ENCODE measurements at places on chromosomes 2 and 18. TPM values are rescaled to one million over a fixed set of nuclear protein-coding genes. Genes with fewer than 3 reads are reported as not detected.
A peak's percentile ranks its signal among the peaks of the same experiment; 100 is the strongest.

DNA sequence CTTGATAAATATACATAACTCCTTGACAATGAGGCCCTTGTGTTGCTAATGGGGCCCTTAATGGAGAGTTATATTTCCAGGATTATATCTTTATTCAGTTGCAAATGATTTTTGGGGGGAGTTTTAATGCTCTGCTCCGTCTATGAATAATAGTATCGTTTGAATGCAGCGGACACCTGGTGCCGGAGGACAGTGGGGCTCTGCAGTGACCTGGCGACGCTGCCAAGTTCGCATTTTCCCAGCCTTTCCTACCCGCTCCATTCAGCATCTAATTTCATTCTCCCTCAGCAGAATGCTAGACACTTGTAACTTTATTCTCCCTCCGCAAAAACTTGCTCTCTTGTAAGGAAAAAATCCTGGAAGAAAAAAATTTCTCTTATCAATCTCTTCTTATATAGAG lies 257.6 kb upstream of the SALL3 start:
- no peak for DNase-seq

DNA sequence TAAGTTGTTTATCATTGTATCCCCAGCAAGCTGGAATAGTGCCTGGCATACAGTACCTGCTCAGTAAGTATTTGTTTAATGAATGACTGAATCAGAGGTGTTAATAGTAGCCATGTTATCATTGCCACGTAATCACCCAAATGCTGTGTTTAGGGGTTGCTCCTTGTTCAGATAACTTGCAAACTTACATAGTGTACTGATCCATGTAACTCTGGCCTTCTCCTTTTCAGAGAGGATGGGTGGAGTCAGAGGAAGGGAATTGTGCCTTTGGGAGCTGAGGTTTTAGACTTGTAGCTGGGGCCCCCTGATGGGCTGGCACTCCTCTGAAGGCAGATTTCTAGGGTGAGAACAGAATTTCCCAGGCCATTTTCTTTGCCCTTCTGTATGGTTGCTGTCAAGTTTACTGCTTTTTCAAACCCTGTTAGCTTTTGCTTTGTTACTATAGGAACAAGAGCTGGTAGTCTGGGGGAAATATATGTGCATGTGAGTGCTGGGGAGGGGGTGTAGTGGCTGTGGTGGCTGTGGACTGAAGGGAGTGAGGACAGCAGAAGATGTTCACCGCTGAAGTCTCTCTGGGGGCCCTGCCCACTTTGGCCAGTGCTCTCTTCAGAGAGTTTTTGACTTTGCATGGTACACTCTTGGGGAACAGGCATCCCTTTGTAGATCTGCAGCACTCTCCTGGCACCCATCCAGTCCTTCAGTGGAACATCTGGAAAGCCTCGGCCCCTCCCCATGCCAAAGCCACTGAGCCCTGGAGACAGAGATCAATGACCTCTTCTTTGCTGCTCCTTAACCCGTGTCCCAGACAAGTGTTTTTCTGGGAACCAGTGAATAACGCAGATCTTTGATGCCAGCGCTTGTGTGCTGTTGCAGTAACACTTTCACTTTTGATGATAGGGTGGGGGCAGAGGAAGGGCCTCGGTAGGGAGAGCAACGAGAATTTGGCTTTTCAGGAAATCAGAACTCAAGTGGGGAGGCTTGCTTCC lies 209.0 kb downstream of the PRKCE start:
- peak; percentile 75 for DNase-seq

GRCh38 chr2:75465317-75465984 lies 95.3 kb downstream of the EVA1A start:
- peak; percentile 53 for DNase-seq

GRCh38 chr2:171515672-171516298 lies 6.5 kb upstream of the CYBRD1 start:
- peak; percentile 41 for DNase-seq

DNA sequence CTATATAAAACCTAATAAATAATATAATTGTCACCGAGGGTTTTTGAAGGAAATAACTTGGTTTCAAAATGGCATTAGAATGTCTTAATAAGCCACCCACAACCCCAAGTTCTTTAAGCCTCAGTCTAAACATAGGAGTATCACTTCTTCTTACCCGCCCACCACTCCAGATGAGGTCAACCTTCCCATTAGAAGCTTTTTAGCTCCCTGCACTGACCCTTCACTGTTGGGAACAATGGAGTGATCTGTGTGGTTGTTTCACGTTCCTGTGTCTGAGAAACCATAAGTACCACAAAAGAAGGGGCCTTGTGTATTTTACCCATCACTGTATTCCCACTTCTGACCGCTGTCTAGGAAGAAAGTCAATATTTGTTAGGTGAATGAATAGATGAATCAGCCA lies 326.3 kb upstream of the ZNF521 start:
- no peak for DNase-seq

DNA sequence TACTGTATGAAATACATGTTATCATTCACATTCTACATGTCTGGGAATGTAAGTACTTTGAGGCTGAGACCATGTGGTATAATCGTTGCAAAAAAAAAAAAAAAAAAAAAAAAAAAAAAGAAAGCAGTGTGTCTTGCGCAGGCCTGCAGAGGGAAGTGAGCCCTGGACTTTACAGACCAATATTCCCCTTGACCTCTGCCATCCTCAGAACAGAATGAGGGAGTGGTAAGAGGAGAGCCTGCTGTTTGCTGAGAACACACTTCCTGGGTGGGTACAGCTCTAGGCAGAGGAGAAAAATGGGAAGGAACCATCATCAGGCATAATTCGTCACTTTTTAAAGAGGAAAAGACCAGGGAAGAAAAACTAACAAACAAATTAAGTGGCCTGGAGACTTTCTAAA lies 28.8 kb upstream of the TBC1D8 start:
- DNase-seq = no peak

DNA sequence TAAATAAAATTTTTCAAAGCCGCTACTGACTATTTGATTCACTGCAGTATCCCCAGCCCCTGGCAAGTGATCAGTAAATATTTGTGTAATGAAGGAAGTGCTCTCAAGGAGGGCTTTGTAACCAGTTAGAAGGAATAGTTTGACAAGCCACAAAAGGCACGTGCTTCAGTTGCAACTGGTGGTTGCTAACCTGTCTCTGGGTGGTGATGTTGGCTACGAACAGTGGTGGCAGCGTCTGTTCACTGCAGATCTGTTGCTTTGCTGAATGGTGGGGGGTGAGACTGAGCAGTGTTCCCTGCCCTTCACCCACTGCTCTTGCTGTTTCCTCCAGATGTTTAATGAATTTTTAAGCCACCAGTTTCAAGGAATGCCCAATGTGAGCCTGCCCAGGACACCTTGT lies 73.9 kb upstream of the SIX2 start:
- DNase-seq = no peak

DNA sequence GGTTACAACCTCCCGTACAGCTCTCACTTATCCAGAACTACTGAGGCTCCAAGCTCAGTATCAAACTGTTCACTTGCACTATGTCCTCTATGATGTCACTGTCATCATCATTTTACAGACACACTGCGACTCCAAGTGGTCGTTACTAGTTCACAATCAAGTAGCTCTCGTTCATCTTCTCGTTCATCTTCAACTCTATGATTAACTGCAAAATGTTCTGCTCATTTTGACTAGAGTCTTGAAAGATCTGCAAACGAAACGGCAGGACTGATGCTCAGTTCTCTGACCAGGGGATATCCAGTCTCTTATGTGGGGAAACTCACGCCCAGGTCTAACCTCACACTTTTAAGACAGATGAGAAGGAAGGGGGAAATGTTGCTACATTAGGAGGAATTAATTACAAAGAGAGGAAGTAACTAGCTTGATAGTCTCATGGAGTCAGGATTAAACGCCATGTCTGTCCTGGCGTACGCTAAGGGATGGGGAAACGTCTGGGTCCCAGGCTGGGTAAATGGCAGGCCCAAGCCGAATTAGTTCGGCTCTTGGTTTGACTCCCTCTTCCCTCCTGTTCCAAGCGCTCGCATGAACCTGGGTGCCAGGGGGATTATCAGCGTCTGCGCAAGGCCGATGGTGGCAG lies 794 bp upstream of the CHCHD5 start:
- DNase-seq = peak; percentile 26

- DNase-seq = peak; percentile 53
These were observed 88.0 kb downstream of the KYNU start for GRCh38 chr2:142965443-142965842.

DNA sequence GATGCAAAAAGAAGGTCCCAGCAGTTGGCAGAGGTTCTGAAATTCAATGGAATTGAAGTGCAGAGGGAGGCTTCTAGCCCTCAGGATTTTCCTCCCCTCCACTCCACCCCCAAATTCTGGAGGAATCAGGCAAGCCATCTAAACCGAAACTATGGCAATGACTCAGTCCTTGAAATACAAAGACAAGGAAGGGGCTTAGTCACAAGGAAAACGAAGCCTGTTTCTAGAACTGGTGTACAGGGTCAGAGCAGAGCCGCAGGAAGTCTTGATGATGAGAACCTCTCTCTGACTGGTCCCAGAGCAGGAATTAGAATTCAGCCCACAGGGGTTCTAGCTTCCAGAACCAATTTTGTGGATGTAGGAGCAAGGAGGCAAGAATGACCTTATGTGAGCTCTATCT lies 111.7 kb upstream of the SCN1A start:
- peak; percentile 88 for DNase-seq

GRCh38 chr2:3547915-3548314 lies 10.2 kb downstream of the RNASEH1 start:
- no peak for DNase-seq

GRCh38 chr18:48707636-48708296 lies 168.9 kb downstream of the CTIF start:
- no peak for DNase-seq

DNA sequence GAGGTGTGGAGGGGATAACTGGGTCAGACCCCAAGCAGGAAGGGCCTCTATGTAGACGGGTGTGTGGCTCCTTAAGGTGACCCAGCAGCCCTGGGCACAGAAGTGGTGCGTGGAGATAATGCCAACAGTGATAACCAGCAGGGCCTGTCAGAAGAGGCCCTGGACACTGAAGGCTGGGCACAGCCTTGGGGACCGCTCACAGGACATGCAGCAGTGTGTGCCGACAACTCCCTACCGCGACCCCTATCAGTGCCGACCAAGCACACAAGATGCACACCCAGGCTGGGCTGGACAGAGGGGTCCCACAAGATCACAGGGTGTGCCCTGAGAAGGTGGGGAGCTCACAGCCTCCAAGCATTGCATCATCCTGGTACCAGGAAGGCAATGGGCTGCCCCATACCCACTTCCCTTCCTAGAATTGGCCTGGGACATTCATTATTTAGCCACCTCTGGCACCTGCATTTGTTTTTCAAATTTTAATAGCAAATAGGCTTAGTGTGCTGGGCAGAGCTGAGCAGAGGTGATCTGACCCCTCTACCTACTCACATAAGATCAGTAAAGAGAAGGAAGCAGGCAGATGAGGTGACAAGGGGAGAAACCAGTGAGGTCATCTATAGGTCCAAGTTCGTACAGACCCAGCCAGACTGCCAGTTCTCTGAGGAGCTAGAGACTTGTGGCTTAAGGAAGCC lies 55.2 kb downstream of the BCL11A start:
- no peak for DNase-seq

GRCh38 chr2:78676921-78677696 lies 348.4 kb upstream of the REG3G start:
- no peak for DNase-seq

DNA sequence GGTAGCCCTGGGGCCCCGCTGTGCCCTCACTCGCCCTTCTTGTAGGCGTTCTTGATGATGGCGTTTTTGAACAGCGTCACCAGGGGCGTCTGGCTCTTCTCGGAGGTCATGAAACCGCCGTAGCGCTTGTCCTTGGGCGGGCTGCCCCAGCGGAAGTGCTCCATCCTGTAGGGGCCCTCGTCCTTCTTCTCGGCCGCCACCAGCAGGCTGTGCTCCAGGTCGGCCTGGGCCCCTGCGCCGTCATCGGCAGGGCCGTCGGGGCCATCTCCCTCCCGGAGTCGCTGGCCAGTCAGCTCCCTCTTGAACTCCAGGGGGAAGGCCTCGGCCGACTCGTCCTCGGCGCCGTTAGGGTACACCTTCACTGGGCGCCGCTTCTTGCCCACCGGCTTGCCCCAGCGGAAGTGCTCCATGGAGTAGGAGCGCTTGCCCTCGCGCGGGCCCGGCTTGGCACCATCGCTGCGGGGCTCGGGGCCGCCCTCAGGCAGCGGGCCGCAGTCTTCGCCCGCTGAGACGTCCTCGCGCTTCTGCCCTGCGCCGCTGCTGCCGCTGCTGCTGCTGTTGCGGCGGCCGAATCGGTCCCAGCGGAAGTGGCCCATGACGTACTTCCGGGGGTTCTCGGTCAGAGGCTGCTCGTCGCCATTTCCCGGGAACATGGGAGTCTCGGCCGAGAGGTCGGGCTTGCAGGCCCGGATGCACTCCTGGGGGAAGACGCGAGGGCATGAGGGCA lies 7.2 kb downstream of the POMC start:
- no peak for DNase-seq

DNA sequence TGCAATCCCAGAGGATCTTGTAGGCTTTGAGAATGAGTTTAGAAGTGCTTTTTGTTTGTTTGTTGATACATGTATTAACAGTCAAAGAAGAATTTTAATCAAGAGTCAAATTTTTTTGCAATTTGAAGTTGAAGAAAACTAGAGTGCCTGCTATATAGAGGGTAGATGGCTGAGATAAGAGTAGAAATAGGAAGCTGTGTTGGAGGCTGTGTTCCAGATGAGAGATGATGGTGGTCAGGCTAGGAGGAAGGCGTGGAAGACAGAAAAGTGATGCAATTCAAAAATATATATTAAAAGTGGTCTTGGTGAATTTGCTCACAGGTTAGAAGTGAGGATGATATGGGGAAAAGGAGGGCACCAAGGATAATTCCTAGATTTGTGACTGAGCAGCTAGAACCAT lies 978.3 kb downstream of the BCL11A start:
- DNase-seq = no peak

- no peak for DNase-seq
These were observed 10.7 kb downstream of the TEX51 start for GRCh38 chr2:126909366-126909765.

- no peak for DNase-seq
These were observed 10.9 kb downstream of the DIPK1C start for GRCh38 chr18:74446178-74446577.

DNA sequence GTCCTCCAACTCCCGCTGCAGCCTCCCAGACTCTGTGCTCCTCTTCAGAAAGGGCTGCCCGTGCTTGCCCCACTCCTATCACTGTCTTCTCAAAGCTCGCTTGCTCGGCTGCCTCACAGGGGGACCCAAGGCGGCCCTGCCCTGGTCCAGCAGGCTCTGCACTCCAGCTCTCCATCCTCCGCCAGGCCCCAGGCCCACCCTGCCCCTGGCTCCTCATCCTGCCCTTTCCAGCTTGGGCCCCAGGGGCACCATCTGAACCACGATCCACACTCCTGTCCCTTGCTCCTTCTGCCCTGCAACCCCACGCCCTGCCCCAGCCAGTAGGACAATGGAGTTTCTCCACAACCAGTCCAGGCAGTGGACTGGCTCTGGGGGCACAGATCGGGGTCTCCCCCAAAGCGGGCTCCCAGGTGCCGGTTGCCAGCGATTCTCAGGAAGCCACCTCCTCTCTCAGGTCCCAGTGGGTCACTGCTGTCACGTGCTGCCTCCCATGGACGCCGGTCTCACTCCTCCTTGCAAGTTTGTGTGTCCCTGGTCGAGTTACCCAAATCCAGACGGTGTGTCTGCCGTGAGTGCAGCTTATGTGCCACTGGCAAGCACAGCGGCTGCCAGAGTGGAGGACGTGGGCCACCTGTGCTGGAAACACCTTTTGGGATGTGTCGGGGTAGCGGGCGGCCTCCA lies 238.5 kb downstream of the HDAC4 start:
- DNase-seq = no peak

HOXD12 gene
- not detected for total RNA-seq

RAB27B gene
- total RNA-seq = 4.0 TPM

RGPD4 gene
- under 0.01 TPM for total RNA-seq

TXNDC9 gene
- total RNA-seq = 114 TPM

PSD4 gene
- 28.7 TPM for total RNA-seq

GLB1L gene
- total RNA-seq = 12.9 TPM

TIMM21 gene
- 19.6 TPM for total RNA-seq

ATP6V1B1 gene
- total RNA-seq = not detected

NTSR2 gene
- total RNA-seq = not detected

IL37 gene
- total RNA-seq = not detected

APCDD1 gene
- total RNA-seq = under 0.01 TPM

All from renal cortical epithelial cell (primary cell).